Ureter (tissue), 1 donor: ENCODE measurements at places on chromosomes 2 and 18. TPM values are rescaled to one million over a fixed set of nuclear protein-coding genes. Genes with fewer than 3 reads are reported as not detected.

LRP1B gene
- 0.89 TPM for total RNA-seq

B3GNT7 gene
- total RNA-seq, result 2.2 TPM

CBLN2 gene
- not detected for total RNA-seq

LYPD6B gene
- total RNA-seq, result 76.0 TPM

LINC00305 gene
- total RNA-seq, result not detected

CXCR1 gene
- total RNA-seq, result not detected

TMEM247 gene
- total RNA-seq, result not detected

RBMS1 gene
- total RNA-seq, result 137 TPM

KIF5C gene
- 14.3 TPM for total RNA-seq

TYW5 gene
- 11.1 TPM for total RNA-seq

STON1 gene
- total RNA-seq, result 16.2 TPM

MAT2A gene
- total RNA-seq, result 450 TPM

MYO5B gene
- 46.2 TPM for total RNA-seq

SLC19A3 gene
- total RNA-seq, result 1.9 TPM

EEF1B2 gene
- 559 TPM for total RNA-seq

ABHD1 gene
- total RNA-seq, result 0.78 TPM

ABCG8 gene
- not detected for total RNA-seq

TUBA3E gene
- total RNA-seq, result not detected

BMP10 gene
- not detected for total RNA-seq

HAAO gene
- 14.1 TPM for total RNA-seq

HMSD gene
- not detected for total RNA-seq

CD207 gene
- 1.3 TPM for total RNA-seq

IGFBP5 gene
- 697 TPM for total RNA-seq

USP37 gene
- total RNA-seq, result 24.8 TPM

CIB4 gene
- total RNA-seq, result not detected

NCKAP5 gene
- total RNA-seq, result 7.3 TPM

RUFY4 gene
- total RNA-seq, result 5.6 TPM

ANKRD53 gene
- 1.8 TPM for total RNA-seq

FBXO41 gene
- total RNA-seq, result 6.6 TPM

ANKRD29 gene
- 8.0 TPM for total RNA-seq

TMEM37 gene
- 2.2 TPM for total RNA-seq

MALL gene
- total RNA-seq, result 31.6 TPM

CNTNAP5 gene
- 1.5 TPM for total RNA-seq

PPIL3 gene
- total RNA-seq, result 30.8 TPM

CTNNA2 gene
- total RNA-seq, result not detected

CHRND gene
- total RNA-seq, result not detected

TBR1 gene
- total RNA-seq, result not detected

PID1 gene
- total RNA-seq, result 25.8 TPM

CCDC148 gene
- total RNA-seq, result 3.4 TPM

KHK gene
- total RNA-seq, result 2.6 TPM

CENPA gene
- 0.26 TPM for total RNA-seq

C2orf80 gene
- not detected for total RNA-seq

CHN1 gene
- 13.4 TPM for total RNA-seq

STARD6 gene
- not detected for total RNA-seq

ATG16L1 gene
- total RNA-seq, result 35.4 TPM

MARCO gene
- total RNA-seq, result 4.8 TPM

MRPS5 gene
- total RNA-seq, result 52.1 TPM

LOXHD1 gene
- 0.29 TPM for total RNA-seq
